ENCODE measurements at places on chromosomes 4 and X.

DNA sequence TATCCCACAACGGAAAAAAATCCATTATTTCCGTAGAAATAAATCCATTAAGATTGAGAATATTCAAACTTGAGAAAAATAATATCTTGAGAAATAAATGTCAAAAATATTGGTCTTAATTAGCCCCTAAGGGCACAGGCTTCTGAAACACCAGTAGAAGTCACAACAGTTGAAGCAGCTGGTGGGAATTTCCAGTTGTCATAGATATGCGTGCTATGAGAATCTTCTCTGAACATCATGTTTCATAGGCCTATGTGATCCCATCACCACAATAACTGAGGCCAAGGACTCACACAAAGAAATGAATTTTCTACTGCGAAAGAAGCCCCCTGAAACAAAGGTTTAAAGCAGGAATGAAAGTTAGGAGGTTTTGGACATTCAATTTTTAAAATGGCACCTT, 292.0 kb downstream of the DTHD1 start:
- no peak for DNase-seq

GRCh38 chrX:53283567-53283966, 2.2 kb upstream of the IQSEC2 start:
- DNase-seq = no peak

- DNase-seq = no peak
These were observed 53.7 kb downstream of the SEPSECS start for GRCh38 chr4:25106363-25107151.

DNA sequence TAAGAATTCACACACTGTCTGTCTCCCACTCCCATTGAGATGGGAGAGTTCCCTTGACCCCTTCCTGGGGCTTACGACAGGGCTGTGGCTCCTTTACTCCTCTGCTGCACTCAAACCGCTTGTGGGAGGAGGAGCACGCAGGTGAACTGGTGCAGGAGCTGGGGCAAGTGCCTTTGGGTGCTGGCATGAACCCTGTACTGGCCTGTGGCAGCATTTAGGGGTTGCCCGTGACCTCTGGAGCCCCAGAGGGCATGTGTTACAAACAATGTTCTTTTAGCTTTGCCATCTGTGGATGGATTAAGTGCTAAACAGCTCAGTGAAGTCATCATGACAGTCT, 21.8 kb upstream of the FTHL17 start:
- no peak for DNase-seq

- no peak for DNase-seq
These were observed 143.7 kb downstream of the NEXMIF start for GRCh38 chrX:74781507-74782034.

DNA sequence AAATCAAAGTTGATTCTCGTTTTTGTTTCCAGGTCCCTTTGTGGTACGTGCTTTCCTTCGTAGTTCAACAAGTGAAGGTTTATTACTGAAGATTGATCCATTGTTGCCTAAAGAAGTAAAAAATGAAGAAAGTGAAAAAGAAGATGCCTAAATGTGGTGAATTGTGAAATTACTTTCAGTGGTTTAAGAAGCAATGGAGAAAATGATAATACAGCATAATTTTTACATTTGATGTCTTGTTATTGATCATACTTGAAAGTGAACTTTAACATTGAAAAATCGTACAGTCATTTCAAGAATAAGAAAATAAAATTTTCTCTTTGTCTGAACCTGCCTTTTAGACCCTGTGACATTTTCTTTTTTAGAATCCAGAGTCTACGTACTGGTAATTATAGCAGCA, 89.8 kb downstream of the MRPL1 start:
- DNase-seq = peak; percentile 49

DNA sequence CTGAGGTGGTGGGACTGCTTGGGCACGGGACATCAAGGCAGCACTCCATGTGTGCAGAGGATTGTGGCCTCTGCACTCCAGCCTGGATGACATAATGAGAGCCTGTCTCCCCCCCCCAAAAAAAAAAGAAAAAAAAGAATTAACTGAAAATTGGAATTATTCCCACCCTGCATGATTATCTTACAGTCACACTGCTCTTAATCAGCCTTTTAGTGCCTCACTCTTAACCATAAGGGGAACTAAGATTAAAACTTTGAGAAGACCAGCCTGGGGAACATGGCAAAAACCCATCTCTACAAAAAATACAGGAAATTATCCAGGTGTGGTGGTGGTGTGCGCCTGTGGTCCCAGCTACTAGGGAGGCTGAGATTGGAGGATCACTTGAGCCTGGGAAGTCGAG, 94.6 kb downstream of the UBE2K start:
- no peak for DNase-seq

DNA sequence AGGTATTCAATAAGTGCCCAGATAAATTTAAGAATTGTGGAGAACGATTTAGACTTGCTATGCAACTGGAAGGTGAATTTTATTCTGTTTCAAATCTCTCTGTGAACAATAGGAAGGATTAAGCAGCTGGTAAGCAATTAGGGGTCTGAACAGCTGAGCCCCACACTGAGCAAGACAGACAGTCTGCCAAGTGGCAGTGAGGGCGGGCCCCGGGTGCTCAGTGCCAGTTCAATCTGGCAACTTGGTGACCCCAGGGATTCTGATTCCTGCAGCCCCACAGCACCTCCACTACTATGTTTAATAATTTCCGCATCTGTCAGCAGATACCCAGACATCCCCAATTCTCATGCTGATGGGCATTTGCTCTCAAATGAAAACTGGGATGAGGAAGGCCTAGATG, 317.3 kb downstream of the PPP1R2C start:
- no peak for DNase-seq

- no peak for DNase-seq
These were observed 36.9 kb upstream of the TENM3 start for GRCh38 chr4:182206266-182206665.

DNA sequence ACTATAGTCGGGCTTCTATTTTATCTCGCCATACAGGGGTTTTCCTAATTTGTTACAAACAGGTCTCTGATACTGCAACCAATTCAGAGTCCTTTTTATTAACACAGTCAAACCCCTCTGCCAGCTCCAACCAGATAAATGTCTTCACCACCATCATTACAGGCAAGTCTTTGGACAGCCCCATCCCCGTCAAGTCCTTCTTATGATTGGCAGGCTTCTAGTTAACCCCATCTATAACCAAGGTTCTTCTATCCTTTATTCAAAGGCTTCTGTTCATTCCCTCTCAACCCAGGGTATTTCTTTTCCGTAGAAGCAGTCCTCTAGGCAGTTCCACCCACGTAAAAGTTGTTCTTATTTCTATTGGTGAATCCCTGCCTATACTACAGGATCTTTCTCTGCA, 29.9 kb upstream of the FOXR2 start:
- no peak for DNase-seq

- DNase-seq = no peak
These were observed 86.8 kb upstream of the FAM241A start for GRCh38 chr4:112058433-112058832.

GRCh38 chrX:34810364-34810763, 132.2 kb upstream of the FAM47B start:
- peak; percentile 35 for DNase-seq

DNA sequence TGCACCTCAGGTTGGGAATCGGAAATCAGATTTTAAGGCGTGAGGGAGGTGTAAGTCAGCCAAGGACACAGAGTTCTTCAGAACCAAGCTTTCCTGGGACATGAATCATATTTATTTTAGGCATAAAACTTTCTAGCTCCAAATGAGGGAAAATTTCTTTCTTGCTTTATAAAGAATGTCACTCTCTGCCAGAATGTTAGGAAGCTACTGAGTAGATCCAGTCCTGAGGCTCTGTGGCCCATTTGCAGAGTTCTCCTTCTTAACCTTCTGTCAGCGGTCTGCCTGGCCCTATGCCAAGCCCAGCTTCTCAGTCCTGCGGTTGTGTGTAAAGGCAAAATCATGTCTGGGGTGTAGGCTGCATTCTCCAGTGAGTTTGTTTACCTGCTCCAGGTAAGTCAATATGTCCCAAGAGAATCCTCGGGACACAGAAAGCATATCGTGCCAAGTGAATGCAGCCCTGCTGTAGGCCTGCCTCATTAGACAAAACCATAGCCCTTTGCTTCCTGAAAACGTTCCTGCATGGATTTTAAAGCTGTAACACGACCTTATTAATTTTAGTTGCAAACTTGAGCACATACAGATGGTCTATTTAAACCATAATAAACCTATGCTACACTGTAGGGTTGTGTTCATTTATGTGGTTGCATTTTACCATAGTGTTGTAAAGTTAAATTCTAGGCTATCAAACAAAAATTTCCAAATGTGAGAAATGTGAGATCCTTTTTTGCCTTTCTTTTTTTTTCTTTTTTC, 29.2 kb upstream of the CCNI start:
- no peak for DNase-seq

- DNase-seq = no peak
These were observed 1.2 kb downstream of the GJB1 start for GRCh38 chrX:71224098-71224708.

- peak; percentile 78 for DNase-seq
These were observed 619 bp upstream of the LRBA start for GRCh38 chr4:151015459-151016347.

DNA sequence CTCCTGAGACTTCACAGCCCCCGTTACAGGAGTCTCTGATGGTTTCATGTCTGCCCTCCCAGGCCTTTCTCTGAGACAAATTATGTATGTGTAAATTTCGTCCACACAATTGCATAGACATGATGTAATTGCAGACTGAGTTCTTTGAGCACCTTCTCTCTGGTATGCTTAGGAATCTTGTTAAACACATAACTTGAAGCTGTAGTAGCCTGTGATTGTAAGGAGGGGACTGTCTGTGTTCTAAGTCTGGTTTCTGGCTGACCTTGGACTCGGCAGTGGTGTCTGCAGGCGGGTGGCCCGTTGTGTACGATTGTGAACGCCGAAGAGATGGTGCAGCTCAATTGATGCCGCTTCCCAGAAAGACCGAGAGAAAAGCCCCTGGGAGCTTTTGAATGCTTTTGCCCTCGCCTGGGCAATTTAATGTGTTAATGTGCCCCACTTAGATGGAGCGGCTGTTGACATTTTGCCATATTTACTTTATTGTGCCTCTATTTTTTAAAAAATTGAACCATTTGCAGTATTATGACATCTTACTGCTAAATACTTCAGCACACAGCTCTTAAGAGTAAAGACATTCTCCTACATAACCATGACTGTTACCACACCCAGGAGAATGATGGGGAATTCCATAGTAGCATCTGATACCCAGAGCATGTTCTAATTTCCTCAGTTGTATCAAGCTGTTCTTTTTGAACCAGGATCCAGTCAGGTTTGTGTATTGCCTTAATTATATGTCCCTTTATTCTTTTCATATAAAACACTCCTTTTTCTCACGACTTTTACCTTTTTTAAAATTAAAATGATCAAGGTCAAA, 58.4 kb upstream of the TADA2B start:
- DNase-seq = no peak

- DNase-seq = no peak
These were observed 53.1 kb downstream of the GSX2 start for GRCh38 chr4:54152846-54153600.

- no peak for DNase-seq
These were observed 17.8 kb downstream of the PDK3 start for GRCh38 chrX:24482823-24483415.

DNA sequence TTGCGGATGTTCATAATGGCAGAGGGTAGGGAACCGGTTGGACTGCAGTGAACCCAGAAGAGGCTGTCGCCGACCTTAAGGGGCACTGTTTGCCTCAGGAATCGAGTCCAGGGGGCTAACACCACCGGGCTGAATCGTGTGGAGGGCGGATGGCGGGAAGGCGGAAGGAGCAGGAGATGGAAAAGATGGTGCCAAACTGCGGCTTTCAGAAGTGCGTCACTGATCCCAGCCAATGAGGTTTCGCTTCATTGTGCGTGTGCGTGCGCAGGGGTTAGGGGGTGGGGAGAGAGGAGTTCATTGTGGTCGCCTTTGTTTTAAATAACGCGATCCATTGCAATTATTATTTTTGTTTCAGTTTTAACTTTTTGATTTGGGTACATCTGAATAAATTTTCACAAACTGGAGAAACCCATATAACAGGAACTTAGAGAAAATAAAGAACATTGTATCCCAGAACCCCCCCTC, at the start of gene NAA11:
Gene NAA11, minus strand, starts transcription at position 198 of the 465 bp plus-strand sequence. Its CDS starts 184 bp downstream, at position 14.
- DNase-seq = no peak

DNA sequence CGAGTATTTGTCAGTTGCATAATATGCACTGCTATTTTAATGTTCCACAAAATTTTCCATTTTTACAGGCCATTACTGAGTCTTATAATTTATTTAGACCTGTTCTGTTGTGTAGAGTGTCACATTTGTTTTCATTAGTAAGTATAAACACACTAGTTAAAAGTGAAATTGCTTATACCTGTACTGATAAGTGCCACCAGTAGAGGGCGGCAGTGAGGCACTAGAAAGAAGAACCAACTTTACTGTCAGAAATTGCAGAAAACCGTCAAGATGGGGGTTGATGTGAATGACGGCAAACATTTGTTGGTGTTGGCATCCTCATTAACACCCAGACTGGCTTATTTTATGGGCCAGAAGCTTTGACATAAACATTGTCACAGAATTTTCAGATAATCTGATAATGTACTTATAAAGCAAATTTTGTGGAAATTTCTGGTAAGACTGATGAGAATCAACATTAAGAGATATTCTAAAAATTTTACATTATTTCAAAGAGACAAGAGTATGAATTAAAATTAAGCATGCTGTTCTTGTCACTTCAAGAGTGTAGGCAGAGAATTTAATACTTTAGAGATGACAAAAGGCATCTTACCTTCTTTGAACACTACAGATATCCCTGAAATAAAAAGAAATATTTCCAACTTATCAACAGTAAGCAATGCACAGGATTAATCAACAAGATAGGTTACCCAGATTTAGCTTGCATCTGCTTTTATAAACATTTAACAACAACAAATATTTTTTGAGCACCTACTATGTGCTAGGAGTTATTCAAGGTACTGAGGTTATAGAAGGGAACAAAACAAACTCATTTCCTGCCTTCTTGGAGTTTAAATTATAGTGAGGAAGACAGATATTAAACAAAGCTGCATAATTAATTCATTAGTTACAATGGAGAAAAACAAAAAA, 24.9 kb downstream of the ALPK1 start:
- DNase-seq = peak; percentile 76

DNA sequence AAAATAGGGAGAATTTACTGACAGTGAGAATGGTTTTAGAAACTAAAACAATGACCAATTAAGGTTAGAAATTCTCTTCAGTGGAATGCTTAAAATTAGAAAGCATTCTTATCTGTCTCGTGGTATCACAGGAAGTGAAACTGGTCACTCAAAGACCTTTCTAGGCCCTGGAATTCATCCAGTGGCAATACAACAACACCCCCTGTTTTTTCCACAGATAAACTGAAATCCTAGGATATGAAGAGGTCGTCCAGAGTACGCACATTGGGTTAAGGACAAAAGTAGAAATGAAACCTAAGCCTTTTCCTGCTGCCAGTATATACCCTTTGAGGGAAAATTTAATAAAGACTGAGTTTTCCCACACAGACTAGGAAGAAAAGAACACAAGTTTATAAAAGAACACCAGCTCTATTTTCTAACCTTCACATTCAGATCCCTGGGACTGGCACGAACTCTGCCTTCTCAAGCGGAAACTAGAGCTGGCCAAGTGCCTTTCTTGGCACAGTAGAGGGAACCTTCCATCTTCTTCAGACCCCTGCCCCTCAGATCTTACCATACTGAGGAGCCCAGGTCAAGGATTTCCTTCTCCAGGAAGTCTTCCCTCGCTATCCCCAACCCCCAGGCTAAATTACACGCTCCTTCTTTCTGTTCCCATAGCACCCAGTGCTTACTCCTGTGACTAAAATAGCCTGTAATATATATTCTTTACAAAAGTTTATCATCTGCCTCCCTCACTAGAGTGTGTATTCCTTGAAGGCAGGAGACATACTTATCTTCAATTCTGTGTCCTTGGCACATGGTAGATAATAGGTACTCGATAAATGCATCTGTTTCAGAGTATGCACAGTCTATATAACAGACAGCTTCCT, 16.9 kb downstream of the LHFPL1 start:
- no peak for DNase-seq

Data from activated CD4-positive, alpha-beta T cell treated with anti-CD3 and anti-CD28 coated beads, Interleukin-2, Interleukin-4, amounts not matched to agents 100 ng/mL and 50 ng/mL, durations not matched to agents 16 hours and 8 hours (primary cell).